ENCODE measurements at places on chromosomes 11 and 22.

- DNase-seq: no peak
Observed at GRCh38 chr11:43819926-43820325, 60.7 kb upstream of the ALKBH3 start.

DNA sequence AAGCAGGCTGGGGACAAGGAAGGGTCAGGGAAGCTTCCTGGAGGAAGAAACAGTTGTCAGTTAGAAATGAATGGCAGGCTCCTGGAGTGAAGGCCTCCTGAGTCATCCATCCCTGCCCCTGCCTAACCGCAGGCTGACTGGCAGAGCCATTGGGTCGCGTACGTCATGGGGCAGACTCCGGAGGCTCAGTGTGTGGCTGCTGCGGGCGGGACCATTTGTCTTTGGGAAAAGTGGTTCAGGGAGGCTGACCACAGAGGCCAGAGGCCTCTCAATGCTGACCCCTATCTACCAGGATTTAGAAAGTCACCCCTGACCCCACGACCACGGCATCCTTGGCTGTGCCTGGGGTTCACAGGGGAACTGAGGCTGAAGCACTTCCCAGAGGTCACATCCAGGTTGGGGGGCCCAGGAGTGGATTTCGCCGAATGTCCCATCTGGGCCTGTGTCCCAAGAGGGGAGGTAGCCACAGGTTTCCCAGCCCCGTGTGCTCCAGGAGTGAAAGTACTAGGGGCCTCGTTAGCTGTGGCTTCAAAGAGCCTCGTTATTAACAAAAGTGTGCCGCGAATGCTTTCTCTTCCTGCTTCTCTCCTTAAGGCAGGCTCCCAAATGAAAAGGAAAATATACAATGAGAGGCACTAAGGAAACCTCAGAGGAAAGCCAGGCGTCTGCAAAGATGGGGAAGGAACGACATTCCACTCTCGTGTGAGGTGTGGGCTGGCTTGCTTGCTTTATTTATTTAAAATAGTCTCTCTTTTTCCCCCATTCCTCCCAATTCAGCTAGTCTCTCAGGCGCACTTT lies 58.9 kb downstream of the FLRT1 start:
- no peak for DNase-seq

- no peak for DNase-seq
Observed at GRCh38 chr11:132022733-132023478, 652.5 kb downstream of the NTM start.

DNA sequence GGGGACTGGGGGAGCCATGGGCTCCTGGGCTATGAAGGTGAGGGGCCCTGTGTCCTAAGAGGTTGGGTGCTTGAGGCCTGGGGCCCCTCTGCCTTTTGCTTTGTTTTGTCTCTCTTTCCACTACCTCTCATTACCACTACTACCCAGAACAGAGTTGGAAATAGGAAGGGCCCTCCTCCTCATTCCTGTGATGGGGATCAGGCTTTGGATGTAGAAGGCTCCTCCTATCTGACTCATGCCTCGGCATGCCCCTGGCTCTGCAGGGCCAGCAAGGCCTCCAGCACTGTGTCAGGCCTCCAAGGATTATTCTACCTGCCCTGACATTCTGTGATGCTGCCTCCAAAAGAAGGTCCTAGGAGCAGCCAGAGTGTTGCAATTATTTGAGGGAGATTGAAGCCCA lies 766 bp downstream of the IZUMO1R start:
- no peak for DNase-seq

GRCh38 chr22:37151401-37151800 lies 1.7 kb upstream of the IL2RB start:
- no peak for DNase-seq

DNA sequence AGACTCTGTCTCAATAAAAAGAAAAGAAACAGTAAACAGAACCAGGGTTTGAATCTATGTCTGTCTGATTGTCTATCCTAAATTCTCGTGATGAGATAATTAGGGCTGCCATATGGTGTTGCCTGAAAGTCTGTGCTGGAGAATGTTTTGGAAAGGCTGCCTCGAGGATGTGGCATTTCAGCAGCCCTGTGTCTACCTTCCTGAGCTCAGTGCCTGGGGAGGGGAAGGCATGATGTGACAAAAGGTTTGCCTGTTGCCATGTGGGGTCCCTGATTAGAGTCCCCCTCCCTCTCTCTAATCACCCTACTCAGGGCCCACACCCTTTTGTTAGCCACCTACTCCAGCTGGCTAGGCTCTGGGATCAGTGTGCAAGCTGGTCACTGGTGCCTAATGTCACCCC lies 15.2 kb downstream of the CD82 start:
- no peak for DNase-seq

DNA sequence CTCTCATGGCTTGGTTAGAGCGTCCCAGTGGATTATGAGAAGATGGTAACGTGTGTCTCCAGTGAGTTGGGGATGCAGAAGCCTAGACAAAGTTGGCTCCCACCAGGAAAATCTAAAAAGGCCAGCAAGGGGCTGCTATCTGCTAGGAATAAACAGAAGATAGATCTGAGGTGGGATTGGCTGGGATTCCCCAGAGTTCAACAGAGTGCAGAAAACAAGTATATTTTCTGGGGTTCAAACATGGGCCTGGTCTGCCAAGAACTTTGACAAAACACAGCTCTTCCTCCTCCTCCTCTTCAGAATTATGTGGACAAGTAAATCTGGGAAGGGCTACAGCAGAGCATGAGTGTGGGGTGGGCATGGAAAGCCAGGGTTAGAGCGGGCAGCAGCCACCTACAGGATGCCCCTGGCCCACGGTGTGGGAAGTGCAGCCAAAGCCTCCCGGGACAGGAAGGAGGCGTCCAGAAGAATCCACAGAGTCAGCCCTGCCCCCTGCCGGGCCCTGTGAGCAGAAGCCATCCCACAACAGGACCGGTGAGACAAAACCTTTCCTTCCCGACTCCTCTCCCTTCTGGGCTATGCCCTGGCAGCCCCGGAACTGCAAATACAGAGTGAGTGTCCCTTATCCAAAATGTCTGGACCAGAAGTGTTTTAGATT lies 67.1 kb downstream of the CD82 start:
- no peak for DNase-seq

DNA sequence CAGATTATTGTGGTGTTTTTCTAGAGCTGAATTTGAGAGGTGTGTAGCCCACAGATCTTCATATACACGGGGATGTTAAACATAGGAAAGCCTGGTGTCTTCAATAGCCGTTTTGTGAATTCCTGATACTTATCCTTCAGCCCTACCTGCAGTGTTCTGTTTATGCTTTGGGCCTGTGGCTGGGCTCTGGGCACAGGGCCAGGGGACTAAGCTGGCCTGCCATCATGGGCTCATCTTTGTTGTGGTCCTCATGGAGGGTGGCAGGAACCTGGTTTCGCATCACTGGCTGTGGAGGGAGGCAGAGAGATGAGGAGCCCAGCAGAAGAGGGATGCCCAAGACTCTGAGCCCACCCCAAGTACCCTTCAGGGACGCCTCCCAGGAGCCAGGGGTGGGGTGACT lies 112.4 kb downstream of the CACNA1I start:
- DNase-seq: no peak

DNA sequence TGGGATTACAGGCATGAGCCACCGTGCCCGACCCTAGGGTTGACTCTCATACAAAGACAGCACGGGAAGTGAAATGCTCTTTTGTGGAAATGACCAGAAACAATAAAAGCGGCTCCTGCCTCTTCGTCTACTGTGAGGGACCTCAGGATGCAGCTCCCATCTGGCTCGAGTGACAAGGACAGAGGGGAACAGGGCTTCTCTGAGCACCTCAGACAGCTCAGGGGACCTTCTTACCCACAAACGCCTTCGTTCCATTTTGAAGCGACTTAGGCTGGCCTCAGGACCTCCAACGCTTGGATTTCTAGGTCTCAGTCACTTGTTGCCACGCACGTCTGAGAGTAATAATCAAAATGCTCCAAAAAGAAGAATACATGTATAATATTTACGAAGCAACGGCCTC lies 2.5 kb downstream of the PRAME start:
- DNase-seq: no peak

DNA sequence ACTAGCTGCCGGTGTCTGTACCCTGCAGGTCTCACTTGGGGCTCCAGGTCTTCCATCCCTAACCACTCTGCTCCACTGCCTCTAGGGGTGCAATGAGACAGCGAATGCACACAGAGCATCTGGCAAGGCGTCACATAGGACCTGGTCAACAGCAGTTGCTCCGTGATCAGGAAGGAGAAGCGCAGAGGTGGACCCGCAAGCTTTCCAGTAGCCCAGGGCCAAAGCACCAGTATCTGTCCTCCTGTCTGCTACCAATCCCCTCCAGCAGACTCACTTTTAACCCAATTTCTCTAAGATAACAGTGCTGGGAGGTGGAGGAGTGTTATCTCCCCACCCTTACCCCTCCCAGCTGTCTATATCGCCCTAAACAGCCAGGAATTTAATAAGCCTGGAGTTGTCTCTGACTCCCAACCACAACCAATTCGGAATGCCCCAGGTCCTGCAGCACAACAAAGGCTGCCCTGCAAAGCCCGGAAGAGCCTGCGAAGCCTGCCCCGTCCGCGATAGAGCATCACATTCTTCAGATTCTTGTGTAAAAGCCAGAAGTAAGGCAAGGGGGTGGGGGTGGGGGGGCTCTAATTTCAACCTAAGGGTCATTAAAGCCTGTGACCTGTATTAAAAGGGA lies 19.3 kb downstream of the MYH9 start:
- DNase-seq: no peak

- DNase-seq: no peak
Observed at GRCh38 chr11:111334532-111335502, 36.5 kb downstream of the POU2AF3 start.

DNA sequence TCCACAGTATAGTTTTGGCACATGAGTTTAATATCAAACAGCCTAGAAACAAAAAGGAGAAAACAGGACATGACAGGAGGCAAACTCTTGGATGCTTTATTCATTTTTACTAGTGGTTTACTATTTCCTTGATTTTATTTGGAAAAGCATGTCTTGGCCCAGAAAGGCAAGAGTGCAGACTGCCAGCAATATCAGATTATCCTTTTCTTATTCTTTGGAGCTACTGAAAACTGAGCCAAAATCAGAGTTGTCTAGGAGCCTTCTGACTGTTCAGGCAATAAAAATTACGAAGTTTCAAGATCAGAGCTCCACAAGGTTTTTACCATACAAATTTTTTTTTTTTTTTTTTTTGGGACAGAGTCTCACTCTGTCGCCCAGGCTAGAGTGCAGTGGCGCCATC lies 16.0 kb downstream of the CELF1 start:
- DNase-seq: no peak

DNA sequence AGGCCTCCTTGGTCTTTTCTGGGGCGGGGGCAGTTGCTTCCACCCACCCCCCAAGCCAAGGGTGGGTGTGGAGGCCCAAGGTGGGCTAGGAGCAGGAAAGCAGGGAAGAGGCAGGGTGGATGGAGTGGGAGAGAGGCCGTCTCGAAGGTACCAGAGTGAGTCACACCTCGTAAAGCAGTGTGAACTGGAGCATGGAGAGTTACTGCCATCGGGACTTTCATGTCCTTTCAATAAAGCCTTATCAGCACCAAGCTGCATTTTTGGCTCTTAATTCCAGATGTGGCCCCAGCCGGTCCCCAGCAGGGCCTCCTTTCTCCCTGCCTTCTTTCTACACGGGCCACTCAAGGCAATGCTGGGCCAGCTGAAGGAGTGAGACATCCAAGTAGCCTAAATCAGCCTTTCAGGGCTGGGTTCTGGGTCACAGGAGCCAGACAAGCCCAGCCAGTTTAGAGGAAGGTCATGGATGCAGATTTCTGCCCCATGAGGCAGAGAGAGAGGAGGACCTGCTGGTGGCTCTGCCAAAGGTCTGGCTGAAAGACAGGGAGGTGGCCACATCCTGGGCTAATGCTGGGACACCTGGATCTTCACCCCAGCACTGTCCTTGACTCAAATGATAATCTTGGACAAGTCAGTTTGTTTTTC lies 59.0 kb upstream of the CD82 start:
- DNase-seq: no peak

DNA sequence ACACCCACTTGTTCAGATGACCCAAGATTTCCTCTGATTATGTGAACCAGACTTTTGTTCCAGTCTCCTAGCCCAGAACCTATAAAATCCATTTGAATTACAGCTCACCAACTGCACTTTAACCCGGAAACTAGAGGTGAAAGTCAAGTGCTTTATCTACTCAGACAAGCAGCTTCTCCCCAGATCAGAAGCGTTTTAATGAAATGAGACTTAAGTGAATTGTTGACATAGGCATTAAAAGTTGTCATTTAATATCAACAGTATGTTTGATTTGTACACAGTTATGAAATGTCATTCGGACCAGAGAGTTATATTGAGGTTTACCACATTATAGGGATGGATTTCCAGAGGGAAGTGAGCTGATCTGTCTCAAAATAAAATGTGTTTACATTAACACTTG lies 52.0 kb downstream of the CADM1 start:
- no peak for DNase-seq

- no peak for DNase-seq
Observed at GRCh38 chr22:38524429-38524828, 18.3 kb upstream of the DDX17 start.

DNA sequence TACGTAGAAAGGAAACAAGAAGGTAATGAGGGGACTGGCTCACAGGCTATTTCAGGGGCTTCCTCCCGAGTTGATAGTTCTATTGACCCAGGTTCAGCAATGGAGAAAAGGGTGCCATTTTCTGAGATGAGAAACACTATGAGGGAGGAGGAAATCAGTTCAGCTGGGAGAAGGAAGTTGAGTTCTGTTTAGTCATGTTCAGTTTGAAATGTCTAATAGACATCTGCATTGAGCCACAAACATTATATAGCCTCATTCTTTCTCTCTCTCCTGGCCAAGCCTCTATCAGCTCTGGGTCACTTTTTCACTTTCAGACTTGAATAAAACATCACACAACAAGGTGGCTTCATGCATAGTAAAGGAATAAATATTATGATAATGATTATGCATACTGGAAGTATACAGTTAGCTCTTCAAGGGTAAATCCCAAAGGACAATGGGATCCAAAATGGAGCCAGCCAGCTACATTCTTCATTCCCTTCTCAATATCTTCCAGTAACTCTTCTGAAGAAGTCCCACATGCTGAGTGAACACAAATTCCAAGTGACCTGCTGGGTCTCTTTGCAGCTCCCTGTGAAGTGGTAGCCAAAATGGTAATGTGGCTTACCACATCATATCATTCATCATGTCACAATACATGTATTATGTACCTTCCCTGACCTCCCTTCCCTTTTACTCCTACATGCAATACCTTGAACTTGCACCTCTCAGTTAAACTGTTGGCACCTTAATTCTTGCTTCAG lies 80.9 kb upstream of the CD44 start:
- no peak for DNase-seq

GRCh38 chr11:441418-442274 lies at the start of gene ANO9:
ANO9 (minus strand) TSS chr11:442011; CDS start chr11:441926, 85 bp downstream.
- peak; percentile 94 for DNase-seq

GRCh38 chr11:113549611-113550578 lies 74.7 kb upstream of the DRD2 start:
- no peak for DNase-seq

Measured in GM12891 (cell line).